Activated CD8-positive, alpha-beta memory T cell treated with anti-CD3 and anti-CD28 coated beads for 24 hours (primary cell): ENCODE measurements at places on chromosomes 13 and 19.

- DNase-seq: no peak
Measured at GRCh38 chr13:85828094-85828684, 29.0 kb upstream of the SLITRK6 start.

GRCh38 chr13:33945477-33945876 is 127.5 kb downstream of the RFC3 start:
- DNase-seq: no peak

- DNase-seq: no peak
Measured at GRCh38 chr13:74077792-74078191, 56.4 kb downstream of the KLF12 start.

- DNase-seq: no peak
Measured at GRCh38 chr19:16355293-16356043, 30.8 kb downstream of the KLF2 start.

- no peak for DNase-seq
Measured at GRCh38 chr13:109919715-109920375, 133.5 kb upstream of the IRS2 start.

DNA sequence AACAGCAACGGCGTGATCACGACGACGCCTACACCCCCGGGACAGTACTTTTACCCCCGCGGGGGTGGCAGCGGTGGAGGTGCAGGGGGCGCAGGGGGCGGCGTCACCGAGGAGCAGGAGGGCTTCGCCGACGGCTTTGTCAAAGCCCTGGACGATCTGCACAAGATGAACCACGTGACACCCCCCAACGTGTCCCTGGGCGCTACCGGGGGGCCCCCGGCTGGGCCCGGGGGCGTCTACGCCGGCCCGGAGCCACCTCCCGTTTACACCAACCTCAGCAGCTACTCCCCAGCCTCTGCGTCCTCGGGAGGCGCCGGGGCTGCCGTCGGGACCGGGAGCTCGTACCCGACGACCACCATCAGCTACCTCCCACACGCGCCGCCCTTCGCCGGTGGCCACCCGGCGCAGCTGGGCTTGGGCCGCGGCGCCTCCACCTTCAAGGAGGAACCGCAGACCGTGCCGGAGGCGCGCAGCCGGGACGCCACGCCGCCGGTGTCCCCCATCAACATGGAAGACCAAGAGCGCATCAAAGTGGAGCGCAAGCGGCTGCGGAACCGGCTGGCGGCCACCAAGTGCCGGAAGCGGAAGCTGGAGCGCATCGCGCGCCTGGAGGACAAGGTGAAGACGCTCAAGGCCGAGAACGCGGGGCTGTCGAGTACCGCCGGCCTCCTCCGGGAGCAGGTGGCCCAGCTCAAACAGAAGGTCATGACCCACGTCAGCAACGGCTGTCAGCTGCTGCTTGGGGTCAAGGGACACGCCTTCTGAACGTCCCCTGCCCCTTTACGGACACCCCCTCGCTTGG is 966 bp downstream of the JUNB start:
- peak; percentile 90 for DNase-seq

GRCh38 chr13:29861694-29862110 is 11.3 kb upstream of the UBL3 start:
- no peak for DNase-seq

- DNase-seq: peak; percentile 53
Measured at GRCh38 chr19:40147338-40147692, 43.9 kb upstream of the MAP3K10 start.

- DNase-seq: no peak
Measured at GRCh38 chr19:29547981-29548380, 22.2 kb downstream of the VSTM2B start.

DNA sequence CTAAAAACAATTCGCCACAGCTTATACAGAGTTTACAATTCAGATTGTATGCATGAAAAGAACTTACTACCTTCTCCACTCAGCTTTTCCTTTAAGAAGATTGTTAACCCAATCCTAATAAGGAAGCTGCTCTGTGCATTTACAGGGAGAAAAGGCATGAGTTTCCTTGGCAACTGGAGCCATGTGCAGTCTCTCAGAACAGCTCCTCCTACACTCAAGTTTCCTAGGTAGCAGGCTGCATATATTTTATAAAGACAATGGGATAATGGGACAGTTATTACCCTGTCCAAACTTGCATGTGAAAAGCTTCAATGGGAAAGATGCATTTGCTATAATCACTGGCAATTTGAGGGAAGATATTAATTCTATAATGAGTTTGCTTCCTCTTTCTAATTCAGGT is 125.5 kb upstream of the TRPC4 start:
- DNase-seq: no peak

GRCh38 chr19:54172471-54173358 is at the start of gene TMC4:
TMC4 (minus strand) TSS chr19:54173160; CDS start chr19:54173117, 43 bp downstream.
- no peak for DNase-seq

- DNase-seq: no peak
Measured at GRCh38 chr19:18562086-18562485, 4.4 kb downstream of the KXD1 start.

- DNase-seq: no peak
Measured at GRCh38 chr19:29386970-29387369, 138.8 kb upstream of the VSTM2B start.

GRCh38 chr19:40224342-40225150 is 1.9 kb downstream of the CCNP start:
- no peak for DNase-seq

GRCh38 chr19:46461537-46461936 is 9.8 kb downstream of the PNMA8A start:
- DNase-seq: no peak

DNA sequence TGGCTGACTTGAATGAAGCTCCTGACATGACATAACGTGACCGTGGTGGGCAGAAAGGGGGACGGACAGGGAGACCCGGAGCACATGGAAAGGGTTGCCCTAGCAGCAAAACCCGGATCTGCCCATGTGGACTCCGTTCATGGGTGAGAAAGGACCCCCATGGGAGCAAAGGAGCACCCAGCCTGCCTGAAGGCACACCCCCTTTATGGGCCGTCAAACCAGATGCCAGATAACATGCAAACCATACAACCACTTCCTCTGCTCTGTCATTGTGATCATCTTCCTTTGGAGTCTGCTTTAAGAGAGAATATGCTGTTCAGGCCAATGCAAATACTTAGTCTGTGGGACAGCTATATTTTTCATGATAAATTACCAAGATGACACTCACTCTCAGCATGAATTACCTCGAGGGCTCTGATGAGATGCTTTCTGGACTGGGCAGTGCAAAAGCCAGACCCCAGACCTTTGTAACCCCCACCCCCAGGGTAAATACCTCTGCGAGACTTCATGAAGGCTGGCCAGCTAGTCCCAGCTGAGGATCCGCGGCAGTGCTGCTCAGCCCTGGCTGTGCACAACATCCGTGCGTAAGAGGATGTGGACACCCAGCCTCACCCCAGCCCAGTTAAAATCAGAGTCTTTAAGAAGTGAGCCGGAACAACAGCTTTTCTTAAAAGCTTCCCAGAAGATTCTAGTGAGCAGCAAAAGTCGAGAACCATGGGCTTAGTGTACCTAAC is 126.6 kb downstream of the USP12 start:
- DNase-seq: no peak

DNA sequence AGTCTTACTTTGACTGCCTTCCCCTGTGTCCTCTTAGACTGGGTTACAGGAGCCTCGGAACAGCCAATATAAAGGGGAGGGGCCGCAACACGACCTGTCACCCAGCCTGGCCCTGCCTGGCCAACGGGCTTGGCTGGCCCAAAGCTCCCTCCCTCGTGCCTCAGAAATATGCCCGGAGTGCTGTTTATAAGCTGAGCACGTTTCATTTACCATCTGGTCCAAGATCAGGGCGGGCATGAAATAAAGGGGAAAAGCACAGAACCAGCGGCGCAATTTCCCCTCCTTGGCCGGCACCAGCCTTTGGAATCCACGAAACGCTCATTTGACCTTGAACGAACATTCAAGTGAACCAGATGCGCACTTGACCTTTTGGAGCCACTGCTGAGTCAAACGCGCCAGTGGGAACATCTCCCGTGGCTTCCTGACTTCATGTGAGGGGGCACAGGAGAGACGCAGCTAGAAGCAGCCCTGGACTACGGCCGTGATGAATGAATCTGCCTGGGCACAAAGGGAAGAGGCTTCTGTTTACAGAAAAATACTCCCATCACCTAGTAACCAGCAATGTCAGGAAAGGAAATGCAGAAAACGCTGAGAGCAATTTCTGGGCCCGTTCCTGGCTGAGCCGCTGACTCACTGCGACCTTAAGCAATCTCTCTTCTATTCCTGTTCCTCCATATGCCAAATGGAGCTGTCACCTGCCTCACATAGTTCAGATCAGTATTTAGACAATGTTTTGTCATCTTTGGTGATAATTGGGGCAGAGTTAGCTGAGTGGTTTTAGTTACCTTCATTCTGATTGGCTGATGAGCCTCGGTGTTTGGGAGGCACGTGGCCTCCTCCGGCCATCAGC is 53.3 kb downstream of the RFX2 start:
- peak; percentile 46 for DNase-seq

DNA sequence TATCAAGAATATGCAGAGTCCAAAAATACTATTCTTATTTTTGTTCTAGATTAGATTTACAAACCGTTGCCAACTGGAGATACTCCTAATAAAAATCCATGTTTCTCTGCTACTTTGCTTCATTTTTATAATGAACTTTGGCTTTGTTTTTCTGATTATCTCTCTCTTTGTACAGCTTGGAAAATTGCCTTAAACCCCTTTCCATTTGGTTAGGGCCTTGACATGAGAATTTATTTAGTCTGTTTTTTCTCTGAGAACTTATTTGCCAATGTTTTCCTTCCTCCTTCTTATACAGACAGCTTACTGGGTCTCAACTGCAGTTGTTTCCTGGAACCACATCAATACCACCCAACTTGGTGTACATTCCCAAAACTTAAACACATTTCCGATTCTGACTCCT is 555.4 kb downstream of the SLITRK6 start:
- no peak for DNase-seq

DNA sequence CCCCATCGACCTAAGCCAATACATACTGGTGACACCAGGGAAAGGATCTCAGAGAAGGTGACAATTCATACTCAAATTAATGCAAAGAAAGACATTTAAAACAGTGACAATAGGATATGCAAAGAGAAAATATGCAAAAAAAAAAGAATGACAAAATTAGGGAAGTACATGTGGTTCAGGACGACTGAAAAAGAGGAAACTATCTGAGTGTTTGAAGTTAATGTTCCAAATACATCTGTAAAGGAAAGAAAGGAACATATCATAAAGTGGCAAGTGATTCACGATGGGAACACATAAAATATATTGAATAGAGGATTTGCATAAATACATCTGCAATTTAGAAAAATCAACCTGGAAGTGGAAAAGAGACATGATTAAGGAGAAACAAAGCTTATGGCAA is 441.4 kb downstream of the SLITRK5 start:
- DNase-seq: no peak

DNA sequence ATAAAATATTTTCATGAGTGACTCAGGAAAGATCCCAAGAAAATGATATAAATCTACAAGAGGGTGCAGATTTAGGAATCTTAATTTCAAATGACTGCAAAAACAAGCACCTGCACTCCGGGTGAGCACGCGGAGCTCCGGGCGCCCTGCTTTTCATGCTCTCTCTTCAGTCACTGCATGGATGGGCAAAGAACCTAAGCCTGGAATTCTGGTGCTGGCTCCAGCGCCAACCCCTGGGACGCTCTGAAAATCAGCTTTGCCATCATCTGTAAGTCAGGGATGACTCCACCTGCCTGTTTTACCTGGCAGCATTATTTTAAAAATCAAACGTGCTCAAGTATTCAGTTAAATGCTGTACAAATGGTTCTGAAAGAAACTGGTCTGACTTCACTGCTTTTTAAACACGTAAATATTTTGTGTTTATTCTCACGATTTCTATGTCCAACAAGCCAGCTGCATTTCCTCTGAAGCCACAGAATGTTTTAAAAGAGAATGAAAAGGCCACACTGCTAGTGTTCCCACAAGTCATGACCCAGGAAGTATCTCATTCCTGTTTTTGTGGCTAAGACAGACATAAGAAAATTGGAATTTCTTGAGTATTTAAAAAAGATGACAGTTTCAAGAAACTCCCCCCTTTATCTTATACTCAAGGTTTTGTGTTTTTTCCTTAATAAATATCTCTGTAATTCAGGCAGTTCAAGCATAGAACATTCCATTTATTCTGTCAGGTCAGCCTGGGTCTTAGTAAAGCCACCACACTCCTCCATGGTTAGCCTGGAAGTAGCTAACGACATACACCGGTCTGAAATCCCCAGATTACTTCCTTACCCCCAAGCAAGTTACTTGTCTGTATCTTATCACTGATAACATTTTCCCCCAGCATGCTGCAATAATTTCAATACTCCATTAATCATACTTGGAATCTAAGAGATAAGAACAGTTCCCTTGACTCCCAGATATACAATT is 81.1 kb downstream of the COL4A1 start:
- DNase-seq: no peak

GRCh38 chr19:40294560-40294959 is 9.4 kb upstream of the AKT2 start:
- DNase-seq: no peak

GRCh38 chr13:84025824-84026223 is 143.6 kb upstream of the SLITRK1 start:
- DNase-seq: no peak

- DNase-seq: no peak
Measured at GRCh38 chr13:47420568-47420967, 523.7 kb upstream of the HTR2A start.

DNA sequence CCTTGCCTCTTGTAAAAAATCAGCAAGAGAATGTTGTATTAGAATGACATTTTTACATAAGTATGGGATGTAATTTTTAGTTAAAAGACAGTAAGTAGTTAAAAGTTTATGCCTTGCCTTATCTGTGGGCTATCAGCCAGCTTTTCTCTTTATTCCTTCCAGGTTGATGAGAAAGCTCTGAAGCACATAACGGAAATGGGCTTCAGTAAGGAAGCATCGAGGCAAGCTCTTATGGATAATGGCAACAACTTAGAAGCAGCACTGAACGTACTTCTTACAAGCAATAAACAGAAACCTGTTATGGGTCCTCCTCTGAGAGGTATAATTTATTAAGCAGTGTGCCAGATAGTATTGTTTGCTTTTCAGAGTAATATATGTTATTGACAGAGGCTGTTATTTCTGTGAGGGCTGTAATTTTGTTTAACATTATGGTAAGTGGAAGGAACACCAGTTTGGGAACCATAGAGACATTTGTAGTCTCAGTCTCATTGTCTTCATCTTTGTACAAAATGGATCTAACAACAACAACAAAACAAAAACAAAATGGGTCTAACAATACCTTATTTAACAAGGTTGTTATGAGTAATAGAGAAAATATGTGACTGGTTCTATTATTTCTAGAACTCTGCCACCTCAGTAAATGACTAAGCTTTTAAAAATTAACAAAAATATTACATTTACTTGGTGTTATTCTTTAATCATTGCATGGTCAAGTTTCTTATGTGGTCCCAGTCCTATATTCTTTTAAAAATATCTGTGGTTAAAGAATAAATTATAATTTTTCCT is 112.8 kb downstream of the TDRD3 start:
- no peak for DNase-seq

- DNase-seq: no peak
Measured at GRCh38 chr13:30884543-30884942, 21.5 kb upstream of the MEDAG start.

- no peak for DNase-seq
Measured at GRCh38 chr13:52452470-52452869, 2.0 kb upstream of the VPS36 start.

GRCh38 chr13:24540236-24541126 is 27.9 kb upstream of the PARP4 start:
- DNase-seq: peak; percentile 57
